ENCODE measurements at places on chromosomes 7 and 10. TPM values are rescaled to one million over a fixed set of nuclear protein-coding genes. Genes with fewer than 3 reads are reported as not detected.
A peak's percentile ranks its signal among the peaks of the same experiment; 100 is the strongest.

GRCh38 chr10:102302611-102303010, 57.3 kb downstream of the GBF1 start:
- no peak for DNase-seq

DNA sequence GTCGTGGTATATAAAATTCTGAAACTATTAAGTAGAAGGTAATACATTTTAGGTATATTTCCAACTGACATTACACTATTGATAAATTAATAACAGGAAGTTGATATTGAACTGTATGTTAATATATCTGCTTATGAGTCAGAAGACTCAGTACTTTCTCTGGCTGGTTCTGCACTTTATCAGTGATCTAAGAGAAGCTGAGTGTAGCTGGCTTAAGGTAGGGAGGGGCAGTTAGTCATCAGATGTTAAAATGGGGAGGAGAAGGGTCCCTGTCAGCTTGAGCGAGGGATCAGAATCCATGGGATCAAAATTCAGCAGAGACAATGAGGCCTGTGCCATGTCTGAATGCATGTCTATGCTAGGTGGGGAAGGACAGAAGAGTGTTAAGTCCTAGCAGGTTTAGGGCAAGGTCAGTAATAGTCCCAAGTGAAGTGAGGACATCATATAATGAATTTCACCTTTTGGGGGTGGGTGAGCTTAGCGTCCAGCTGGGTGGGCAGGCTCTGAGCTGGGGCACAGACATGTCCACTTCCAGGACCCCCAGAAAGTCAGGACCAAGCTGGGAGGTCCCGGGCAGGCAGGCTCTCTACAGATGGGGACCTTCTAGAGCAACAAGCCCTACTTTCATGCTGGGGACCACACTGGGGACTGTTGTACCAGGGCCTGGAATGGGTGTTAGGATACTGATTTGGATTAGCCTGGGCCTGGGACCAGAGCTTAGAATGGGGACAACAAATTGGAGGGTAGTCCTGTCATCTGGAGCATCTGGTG, 82.9 kb downstream of the WDFY4 start:
- no peak for DNase-seq

DNA sequence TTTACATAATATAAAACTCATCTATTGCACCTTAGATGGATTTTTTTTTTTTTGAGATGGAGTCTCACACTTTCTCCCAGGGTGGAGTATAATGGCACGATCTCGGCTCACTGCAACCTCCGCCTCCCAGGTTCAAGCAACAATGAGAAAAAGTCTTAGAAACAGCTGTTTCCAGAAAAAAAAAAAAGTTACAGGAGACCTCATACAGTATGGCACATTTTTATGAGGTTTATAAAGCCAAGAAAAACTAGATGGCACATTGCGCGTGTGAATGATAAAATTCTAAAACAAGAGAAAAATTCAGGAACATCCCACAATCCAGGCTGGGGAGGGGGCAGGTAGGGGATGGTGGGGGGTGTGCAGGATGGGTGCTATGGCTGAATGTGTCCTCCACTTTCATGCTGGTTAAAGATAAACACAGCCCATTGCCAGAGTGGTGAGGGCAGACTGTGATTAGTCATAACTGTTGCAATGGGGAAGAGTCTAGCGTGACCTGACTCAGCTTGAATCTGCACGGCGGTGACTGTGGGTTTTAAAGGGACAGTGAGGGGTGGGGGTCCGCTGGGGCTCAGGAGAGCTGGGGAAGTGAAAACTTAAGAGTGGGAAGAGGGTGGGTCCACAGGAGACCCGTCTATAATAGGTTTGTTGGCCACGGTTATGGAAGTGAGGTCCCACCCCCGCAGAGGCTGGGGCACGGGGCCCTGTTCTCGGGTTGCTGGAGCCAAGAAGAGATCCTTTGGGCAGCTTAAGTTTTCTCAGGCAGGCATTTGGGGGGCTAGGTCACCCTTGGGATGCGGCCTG, 11.9 kb upstream of the LRRC27 start:
- no peak for DNase-seq

GRCh38 chr10:77500754-77501151, 136.9 kb downstream of the KCNMA1 start:
- no peak for DNase-seq

The H2BK1 gene
- not detected for total RNA-seq

GRCh38 chr7:76233538-76234281, 32.0 kb downstream of the SRRM3 start:
- peak; percentile 87 for DNase-seq

- DNase-seq: no peak
Measured at GRCh38 chr10:102998399-102998907, 80.4 kb downstream of the CNNM2 start.

The SPRN gene
- 0.06 TPM for total RNA-seq

- DNase-seq: no peak
Measured at GRCh38 chr10:42553064-42553407, 85.3 kb downstream of the ZNF33B start.

GRCh38 chr10:101305320-101306241, 48.4 kb upstream of the BTRC start:
- DNase-seq: peak; percentile 87

GRCh38 chr7:55498142-55498541, 74.2 kb downstream of the VOPP1 start:
- no peak for DNase-seq

DNA sequence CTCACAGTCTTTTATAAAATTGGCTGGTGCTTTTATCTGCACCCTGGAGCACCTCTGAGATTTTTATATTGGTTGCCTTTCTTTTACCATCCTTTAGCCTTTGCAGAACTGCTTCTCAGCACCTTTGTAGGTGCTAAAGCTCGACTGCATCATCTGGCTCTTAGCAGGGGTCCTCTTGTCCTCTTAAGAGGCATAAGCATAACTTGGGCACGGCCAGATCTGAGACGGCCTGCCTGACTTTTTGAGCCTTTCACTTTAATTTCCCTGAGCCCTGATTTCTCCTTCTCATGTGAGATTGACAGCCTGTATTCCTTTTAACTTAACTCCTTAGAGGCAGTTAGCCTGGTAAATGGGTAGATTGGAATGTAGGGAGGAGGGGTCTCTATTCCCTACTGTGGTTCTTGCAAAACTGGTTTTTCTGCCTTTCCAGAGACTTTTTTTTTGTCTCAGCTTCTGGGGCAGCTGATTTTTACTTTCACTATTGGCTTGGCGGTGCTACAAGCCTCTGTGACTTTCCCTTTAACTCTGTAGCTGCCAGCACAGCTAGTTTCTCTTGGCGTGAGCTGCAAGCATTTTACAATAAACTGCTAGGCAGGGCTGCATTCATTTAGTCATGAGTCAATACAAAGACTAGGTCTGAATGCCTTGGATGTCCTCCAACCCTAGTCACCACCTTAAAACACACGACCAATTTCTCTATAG, 24.0 kb downstream of the ZPBP start:
- no peak for DNase-seq

GRCh38 chr10:4733150-4733842, 92.7 kb upstream of the AKR1E2 start:
- DNase-seq: no peak

The GIMAP2 gene
- not detected for total RNA-seq

- DNase-seq: no peak
Measured at GRCh38 chr10:48789486-48790456, 105.1 kb downstream of the WDFY4 start.
